ENCODE measurements at places on chromosomes 2 and 18.

- no peak for DNase-seq
Observed at GRCh38 chr18:35696307-35696706, 114.8 kb downstream of the GALNT1 start.

DNA sequence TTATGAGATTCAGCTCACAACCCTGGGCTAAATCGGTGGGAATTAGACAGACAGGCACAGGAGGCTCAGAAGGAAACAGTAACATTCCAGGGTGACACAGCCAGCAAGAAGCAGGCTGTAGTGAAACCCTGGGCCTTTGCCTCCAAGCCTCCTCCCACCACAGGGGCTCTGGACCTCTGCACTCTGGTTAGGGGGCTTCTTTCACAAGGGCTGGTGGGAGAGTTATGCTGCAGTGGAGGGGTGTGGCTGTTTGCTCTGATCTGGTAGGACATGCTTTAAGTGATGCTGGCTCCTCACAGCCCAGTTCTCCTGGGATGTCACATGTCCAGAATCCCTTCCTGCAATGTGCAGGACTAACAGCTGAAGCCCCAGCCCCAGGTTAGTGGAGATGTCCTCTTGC lies 109.9 kb downstream of the TGFA start:
- DNase-seq, result no peak

GRCh38 chr2:61247204-61247812 lies 85.3 kb downstream of the C2orf74 start:
- DNase-seq, result no peak

GRCh38 chr18:354471-354870 lies 86.6 kb upstream of the THOC1 start:
- no peak for DNase-seq

GRCh38 chr18:79792988-79793355 lies 4.8 kb upstream of the KCNG2 start:
- DNase-seq, result no peak

GRCh38 chr18:31688606-31689005 lies 4.2 kb upstream of the B4GALT6 start:
- no peak for DNase-seq

DNA sequence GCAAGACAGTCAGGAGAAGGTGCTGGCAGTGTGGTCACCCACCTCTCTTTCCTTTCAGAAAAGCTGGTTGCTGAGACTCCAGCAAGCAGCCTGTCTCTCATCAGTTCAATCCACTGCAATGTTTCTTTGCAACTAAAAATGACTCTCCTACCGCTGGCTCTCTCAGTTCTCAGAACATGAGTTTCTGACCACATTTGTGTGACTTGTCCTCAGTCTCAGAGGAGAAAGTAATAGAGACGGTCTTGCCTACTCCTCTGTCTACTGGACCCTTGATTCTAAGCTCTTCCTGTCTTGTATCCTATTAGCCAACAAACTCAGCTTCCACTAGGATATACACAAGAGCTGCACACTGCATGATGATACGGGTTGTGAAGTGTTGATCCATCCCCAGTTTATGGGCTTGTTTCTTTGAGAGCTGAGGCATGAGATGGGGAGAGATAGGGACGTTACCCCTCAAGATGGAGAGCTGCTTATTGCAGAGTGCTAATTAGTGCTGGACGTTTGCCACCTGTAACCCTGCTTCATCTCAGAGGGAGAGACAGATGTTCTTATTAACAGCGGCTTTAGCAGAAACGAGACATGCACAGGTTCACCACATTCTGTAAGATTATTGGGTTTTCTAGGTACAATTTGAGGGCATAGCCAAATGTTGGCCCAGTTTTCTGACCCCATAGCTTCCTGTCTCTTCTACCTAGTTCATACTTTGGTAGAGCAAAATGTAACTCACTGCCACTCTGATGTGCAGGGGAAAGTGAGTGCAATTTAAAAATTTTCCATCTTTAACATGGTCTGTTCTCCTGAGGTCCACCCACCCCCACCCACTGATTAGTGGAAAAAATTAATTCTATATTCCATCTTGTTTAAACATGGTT lies 32.4 kb upstream of the YWHAQ start:
- no peak for DNase-seq

DNA sequence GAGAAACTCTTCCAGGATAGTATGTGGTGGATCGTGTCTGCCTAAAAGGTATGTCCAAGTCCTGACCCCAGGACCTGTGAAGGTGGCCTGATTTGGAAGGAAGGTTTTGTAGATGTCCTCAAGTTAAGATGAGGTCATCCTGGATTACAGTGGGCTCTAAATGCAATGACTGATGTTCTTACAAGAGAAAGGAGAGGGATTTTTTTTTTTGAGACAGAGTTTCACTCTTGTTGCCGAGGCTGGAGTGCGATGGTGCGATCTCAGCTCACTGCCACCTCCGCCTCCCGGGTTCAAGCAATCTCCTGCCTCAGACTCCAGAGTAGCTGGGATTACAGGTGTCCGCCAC lies 19.9 kb downstream of the MBP start:
- no peak for DNase-seq

- no peak for DNase-seq
Observed at GRCh38 chr2:59662127-59662861, 891.2 kb downstream of the BCL11A start.

GRCh38 chr2:14816069-14817060 lies 183.8 kb downstream of the LRATD1 start:
- DNase-seq, result no peak

- no peak for DNase-seq
Observed at GRCh38 chr18:69599377-69599776, 198.7 kb downstream of the DOK6 start.

DNA sequence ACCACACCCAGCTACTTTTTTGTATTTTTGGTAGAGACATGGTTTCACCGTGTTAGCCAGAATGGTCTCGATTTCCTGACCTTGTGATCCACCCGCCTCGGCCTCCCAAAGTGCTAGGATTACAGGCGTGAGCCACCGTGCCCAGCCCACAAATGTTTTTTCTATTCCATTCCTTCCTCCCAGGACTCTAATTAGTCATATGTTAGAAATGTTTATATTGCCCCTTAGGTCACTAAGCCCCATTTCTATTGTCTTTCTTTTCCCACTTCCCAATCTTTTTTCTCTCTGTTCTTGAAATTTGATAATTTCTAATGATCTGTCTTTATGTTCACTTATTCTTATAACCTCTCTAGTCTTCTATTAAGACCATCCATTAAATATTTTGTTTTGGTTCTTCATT lies 31.3 kb upstream of the CDCA7 start:
- DNase-seq, result no peak

DNA sequence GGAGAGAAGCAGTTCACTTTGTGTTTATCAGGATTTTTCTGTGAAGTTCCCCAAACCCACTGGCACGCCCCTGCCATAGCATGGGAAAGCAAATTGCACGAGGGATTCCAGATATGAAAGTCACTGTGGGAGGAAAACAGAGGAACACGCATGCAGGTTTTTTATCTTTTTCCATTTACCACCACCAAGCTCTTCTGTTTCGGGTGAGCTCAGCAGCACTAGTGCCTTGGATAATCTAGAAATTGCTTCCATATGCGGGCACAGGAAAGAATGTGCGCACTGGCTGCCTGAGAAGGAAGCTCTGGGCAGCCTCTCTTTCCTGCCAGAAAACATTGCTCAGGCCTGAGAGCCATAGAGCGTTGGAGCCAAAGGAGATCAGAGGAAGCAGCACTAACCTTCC lies 65.9 kb upstream of the WIPF1 start:
- DNase-seq, result no peak

GRCh38 chr2:181036445-181036844 lies 56.0 kb downstream of the UBE2E3 start:
- DNase-seq, result no peak

GRCh38 chr2:133247631-133248030 lies 320.6 kb downstream of the NCKAP5 start:
- no peak for DNase-seq

DNA sequence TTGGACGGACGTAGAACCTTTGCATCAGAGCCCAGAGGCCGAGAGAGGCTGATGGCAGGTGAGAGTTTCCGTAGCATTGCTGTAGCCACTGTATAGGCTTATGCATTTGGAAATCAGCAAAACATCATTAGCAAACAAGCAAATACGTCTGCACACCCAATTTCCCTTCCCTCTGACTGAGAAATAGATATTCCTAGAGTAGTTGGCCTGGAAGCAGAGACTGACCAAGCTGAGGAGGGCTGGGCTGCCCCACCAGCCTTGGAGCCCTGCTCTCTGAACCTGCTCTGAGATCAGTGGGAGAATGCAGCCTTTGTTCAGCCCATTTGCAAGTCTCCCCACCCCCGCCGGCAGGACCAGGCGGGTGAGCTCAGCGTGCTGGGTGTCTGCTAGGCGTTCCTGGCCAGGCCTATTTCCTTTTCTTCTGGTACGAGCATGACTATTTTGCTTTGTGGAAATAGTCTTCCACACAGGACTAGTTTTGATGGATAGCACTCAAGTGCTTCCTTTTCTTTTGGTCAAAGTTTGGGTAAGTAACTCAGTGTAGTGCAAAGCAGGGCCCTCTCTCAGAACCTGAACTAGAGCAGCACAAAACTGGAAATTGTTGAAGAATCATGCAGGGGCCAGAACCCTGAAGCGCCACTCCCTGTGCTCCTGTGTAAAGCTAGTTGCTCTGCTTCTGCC lies 21.9 kb upstream of the RNF149 start:
- no peak for DNase-seq

- no peak for DNase-seq
Observed at GRCh38 chr2:143452817-143453451, 323.7 kb downstream of the ARHGAP15 start.

GRCh38 chr18:34342960-34343359 lies 118.2 kb upstream of the NOL4 start:
- DNase-seq, result no peak

DNA sequence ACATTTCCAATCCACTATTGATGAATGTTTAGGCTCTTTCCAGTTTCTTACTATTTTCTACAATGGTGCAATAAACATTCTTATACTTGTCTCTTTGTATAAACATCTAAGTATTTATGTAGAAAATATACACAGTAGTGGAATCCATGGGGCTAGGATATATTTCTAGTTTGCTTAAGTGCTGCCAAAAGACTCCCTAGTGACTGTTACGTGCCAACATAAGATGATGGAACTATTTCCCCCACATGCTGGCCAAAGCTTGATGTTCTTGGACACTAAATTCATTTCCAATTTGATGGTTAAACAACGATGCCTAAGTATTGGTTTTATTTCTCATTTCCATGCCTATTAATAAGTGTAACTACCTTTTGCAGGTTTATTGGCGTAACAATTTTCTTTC lies 378.4 kb upstream of the HNRNPA3 start:
- DNase-seq, result no peak

DNA sequence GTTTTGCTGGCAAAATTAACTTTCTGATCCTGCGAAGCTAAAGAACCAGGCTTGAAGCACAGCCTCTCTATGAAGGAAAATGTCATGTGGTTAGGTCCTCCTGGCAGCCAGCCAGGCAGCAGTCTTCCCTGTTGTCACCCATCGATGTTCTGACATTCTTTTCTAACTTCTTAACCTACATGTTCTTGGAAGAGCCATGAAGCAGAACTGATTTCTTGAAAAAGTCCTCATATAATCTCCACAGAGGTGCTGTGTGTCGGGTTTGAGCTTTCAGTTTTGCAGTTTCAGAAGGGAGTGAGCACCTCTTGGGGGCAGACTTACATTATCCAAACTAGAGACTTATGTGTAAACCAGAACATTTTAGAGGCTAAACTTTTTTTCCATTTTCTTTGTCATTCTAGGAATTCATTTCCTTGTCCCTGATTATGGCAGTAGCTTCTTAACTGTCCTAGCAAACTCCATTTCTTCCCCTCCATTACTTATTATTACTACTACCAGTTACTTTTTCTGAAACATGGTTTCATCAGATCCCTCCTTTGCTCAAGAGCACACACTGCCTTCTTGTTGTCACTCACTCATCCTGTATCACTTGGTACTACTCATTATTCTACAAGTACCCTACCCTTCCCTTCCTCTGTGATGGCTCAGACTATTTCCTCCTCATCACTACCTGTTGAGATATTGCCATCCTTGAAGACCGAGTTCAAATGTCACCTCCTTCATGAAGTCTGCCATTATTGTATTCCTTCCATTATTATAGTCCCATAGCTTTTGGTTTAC lies 31.1 kb downstream of the DOK1 start:
- DNase-seq, result no peak

- DNase-seq, result no peak
Observed at GRCh38 chr18:22538426-22538825, 120.7 kb upstream of the CTAGE1 start.

GRCh38 chr2:10525573-10526265 lies 77.6 kb upstream of the ODC1 start:
- DNase-seq, result no peak

DNA sequence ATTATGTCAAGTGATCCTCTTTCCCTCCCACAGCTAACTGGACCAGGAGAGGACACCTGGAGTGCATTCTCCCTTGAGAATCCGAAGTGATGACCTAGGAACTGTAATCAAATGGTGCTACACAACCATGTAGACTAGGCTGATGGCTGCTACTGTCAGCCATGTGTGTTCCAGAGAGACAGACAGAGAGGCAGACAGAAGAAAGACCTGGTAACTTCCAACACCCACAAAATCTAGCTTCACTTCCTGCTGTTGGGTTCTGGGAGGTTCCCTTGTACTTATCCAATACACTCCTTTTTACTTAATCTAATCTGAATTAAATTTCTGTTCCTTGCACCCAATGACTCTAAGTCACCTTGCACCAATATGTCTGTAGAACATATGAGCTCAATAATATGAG lies 72.3 kb downstream of the AAK1 start:
- DNase-seq, result no peak

DNA sequence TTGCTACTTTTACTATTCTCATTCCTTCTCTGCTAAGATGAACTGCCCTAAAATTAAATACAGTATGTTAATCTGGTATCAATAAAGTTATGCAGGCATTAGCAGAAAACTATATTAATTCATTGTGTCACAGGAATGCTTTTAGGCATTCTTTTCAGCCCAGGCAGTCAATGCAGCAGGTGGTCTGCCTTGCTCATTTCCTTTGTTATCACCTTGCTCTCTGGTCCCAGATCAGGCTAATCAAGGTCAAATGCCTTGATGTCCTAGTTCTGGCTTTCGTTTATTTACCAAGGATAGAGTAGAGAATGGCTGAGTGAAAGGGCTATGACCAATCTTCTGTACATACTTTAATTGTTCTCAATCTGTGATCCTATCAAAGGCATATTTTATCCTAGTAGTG lies 1023.6 kb downstream of the TMEM182 start:
- no peak for DNase-seq

DNA sequence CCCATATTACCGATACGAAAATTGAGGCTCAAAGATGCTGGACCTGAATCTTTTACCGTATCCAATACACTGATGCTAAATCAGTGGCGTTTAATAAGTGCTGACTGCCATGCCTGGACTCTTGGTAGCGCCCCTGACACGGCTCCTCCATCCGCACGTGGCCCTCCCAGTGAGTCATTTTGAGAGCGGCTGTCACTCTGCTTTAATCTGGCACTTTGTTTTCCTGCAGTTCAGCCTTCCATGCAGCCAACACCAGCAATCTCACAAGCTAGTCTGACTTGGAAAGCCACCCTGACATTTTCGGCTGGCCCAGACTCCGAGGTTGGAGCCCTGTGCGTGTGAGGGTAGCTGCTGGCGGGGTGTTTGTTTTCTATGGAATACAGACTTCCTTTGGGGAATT lies 155.1 kb upstream of the LMAN1 start:
- no peak for DNase-seq

- DNase-seq, result no peak
Observed at GRCh38 chr2:148567716-148568115, 76.8 kb upstream of the EPC2 start.

GRCh38 chr2:202115479-202115971 lies 42.5 kb downstream of the KIAA2012 start:
- DNase-seq, result no peak

All from cerebellar nuclear complex (tissue), 1 donor.